ENCODE measurements at places on chromosomes 2 and 18.
A peak's percentile ranks its signal among the peaks of the same experiment; 100 is the strongest.

DNA sequence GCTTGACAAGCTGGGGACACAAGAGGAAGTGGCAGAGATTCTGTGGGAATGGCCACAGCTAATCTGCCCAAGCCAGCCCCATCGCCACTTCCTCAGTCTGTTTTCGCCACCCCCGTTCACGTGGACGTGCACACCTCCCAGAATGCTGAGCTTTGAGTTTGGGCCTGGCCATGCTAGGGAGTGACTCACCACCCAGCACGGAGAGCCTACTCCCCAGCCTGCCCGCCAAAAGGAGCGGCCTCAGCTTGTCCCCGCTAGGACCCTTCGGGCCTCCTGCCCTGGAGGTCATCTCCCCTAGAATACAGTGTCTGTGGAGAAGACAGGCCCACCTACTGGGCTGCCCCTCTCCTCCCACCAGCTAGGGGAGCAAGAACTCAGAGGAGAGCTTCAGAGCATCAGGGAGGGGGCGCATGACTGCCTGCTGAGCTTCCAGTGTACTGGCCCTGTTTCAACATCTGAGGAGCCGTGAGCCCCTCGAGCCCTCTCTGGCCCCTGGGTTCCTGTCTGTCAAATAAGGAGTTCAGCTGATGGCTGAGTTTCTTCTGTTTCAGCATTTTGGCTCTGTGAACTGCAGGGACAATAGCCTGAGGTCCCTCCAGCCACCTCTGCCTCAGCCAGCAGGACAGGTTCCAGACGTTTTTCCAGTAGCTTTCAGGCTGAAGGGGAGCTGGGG lies 5.1 kb downstream of the SLC35F6 start:
- peak; percentile 42 for DNase-seq

- DNase-seq, result no peak
Observed at GRCh38 chr2:134421556-134422328, 167.9 kb downstream of the MGAT5 start.

DNA sequence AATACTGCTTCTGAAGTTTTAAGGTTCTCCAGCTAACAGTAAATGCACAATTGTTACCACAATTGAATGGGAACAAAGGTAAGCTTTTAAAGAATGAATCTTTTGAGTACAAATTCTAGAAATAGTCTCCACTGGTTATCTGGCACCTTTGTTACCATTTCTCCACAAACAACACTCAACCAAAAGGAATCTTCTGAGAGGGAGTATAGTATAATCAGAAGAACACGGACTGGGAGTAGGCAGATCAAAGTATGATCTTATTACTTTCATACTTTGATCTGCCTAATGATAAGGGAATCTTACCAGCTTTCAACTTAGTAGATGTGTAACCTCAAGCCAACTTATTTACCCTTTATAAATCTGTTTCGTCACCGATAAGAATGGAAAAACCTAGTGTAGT lies 1.4 kb downstream of the CEP76 start:
- no peak for DNase-seq

- DNase-seq, result no peak
Observed at GRCh38 chr2:204871231-204871953, 326.1 kb downstream of the PARD3B start.

- DNase-seq, result no peak
Observed at GRCh38 chr2:163405298-163405697, 330.5 kb downstream of the FIGN start.

DNA sequence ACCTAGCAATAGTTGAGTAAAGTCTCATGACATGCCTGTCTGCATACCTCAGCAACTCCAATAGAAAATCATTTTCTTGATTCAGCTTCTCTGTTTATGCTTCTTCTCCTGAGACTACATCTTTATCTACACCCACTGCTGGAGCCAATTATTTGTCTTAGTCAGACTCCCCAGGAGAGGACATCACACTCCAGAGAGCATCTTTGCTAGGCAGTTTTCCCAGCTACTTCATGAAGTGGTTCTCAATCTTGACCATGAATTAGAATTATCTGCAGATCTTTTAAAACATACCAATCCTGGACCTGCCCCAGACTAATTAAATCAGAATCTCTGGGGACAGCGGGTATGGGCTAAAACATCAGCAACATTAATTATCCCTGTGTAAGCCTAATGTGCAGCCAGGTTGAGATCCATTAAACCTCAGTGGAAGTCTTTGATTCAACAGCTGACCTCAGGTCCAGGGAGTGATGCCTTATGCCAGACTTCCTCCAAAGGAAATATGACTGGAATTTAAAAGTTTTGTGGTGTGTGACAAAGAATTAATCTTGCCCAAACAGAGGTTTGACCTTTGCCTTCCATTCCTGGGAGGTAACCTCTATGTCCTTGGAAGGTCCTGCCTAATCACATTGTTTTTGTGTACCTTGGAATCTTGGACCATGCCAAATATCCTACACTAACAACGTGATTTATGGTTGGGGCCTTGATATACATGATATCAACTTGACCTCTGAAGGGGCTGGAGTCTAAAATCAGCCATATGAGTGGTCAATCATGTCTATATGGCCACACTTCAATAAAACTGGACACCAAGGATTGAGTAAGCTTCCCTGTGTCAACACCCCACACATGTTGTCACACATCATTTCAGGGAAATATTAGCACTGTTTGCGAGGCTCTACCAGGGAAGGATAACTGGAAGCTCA lies 99.3 kb upstream of the DNAJC10 start:
- no peak for DNase-seq

- DNase-seq, result no peak
Observed at GRCh38 chr18:79484661-79485621, 89.2 kb downstream of the NFATC1 start.

GRCh38 chr18:48453330-48454066 lies 44.3 kb upstream of the ZBTB7C start:
- DNase-seq, result no peak

DNA sequence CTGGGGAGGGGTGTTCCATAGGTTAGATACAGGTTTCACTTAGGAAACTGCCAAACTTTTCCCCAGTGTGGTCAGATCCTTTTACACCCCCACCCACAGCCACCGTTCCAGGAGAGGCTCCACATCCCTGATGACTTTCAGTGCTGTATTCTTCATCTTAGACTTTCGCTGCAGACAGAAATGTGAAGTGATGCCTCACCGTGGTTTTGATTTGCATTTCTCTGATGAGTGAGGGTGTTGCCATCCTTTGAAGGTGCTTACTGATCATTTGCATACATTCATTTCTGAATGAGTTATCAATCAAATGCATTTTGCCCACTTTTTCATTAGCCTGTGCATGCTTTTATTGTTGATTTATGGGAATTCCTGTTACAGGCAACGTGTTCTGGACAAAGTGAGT lies 14.9 kb downstream of the COPS9 start:
- no peak for DNase-seq
